CD4-positive, alpha-beta T cell treated with Interleukin-2 at 100 ng/mL for 4 hours (primary cell): ENCODE measurements at places on chromosomes 2 and 18.

DNA sequence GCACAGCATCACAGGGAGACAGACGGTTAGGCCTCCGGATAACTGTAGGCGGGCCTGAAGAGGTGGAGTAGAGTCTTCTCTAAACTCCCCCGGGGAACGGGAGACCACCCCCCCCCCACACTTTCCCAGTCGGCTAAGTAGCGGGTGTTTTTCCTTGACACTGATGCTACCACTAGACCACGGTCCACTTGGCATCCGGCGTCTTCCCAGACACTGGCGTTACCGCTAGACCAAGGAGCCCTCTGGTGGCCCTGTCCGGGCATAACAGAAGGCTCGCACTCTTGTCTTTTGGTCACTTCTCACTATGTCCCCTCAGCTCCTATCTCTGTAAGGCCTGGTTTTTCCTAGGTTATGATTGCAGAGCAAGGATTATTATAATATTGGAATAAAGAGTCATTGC is 25.7 kb upstream of the NCL start:
- DNase-seq = peak; percentile 22

GRCh38 chr2:109208071-109208950 is 79.3 kb downstream of the SH3RF3 start:
- DNase-seq = no peak

DNA sequence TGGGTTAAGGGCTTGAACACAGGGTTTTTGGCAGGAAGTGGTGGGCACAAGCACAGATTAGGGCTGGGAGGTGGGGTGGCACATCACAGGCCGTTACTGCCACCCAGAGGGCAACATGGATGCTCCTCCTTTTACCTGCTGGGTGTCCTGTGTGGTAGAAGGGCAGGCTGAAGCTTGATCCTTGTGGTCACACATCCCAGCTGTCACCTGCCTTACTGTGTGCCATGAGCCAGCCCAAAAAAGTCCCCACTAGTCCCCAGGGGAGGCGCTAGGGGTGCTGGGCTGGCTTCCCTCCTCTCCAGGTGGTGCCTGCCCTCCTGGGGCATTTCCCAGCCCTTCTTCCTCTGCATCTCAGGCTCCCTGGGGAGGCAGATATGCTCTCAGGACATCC is 50.5 kb upstream of the ALPP start:
- DNase-seq = no peak

GRCh38 chr18:58512648-58513588 is 116.0 kb downstream of the ALPK2 start:
- no peak for DNase-seq

DNA sequence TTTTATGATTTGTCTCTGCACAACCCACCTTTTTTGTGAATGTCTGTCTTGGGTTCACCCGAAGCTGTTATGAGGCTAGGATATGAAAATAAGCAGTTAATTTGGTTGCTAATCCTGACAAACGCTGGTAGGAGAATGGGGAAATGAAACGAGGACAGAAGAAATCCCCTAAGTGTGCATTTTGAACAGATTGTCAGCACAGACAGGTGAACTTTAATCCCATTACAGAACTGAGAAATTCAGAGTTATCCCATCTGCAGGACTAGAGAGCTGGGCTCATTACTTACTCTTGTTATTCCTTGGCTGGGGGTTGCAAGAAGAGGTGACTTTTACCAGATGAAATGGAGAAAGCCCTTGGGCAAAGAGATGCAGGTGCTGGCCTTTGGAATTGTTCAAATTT is 123.3 kb upstream of the NYAP2 start:
- no peak for DNase-seq

DNA sequence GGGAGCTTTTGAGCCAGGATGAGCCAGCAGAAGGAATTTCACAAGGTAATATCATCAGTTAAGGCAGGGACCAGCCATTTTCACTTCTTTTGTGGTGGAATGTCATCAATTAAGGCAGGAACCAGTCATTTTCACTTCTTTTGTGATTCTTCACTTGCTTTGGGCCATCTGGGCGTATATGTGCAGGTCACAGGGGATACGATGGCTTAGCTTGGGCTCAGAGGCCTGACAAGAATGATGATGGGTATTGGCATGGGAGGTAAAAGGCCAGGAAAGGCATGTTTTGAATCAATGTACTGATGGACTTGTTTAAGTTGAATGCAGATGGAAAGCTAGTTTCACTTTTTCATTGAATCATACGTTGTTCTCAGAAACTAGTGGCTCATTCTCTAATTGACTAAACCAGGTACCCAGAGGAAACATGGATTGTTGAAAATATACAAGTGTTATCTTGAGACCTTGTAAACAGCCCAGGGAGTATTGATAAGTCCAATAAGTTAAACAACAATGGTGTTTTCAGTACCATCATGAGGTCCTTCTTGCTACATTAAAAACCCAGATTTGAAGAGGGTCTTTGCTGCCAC is 1672.5 kb upstream of the DDX18 start:
- no peak for DNase-seq

- no peak for DNase-seq
Measured at GRCh38 chr2:18610090-18610489, 20.7 kb upstream of the NT5C1B start.

DNA sequence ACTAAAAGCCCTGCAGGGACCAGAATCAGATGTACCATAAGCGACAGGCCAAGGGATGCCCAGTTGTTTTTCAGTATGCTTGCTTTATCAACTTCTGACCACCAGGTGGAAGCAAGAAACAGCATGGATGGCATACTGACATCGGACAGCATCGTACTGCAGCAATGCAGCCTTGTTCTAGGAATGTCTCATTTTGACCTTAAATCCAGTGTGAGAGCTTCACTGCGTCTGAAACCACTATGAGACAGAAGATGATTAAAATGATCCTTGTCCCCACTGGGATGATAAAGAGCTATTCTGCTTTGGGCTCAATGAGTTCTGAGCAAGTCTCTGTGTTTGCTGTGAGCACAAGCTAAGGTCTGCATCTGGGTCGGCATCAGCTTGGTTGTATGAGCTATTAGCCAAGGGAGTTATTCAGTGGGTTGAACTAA is 54.3 kb downstream of the CDK15 start:
- DNase-seq = peak; percentile 59

GRCh38 chr18:25075331-25075730 is 276.6 kb downstream of the ZNF521 start:
- DNase-seq = no peak

DNA sequence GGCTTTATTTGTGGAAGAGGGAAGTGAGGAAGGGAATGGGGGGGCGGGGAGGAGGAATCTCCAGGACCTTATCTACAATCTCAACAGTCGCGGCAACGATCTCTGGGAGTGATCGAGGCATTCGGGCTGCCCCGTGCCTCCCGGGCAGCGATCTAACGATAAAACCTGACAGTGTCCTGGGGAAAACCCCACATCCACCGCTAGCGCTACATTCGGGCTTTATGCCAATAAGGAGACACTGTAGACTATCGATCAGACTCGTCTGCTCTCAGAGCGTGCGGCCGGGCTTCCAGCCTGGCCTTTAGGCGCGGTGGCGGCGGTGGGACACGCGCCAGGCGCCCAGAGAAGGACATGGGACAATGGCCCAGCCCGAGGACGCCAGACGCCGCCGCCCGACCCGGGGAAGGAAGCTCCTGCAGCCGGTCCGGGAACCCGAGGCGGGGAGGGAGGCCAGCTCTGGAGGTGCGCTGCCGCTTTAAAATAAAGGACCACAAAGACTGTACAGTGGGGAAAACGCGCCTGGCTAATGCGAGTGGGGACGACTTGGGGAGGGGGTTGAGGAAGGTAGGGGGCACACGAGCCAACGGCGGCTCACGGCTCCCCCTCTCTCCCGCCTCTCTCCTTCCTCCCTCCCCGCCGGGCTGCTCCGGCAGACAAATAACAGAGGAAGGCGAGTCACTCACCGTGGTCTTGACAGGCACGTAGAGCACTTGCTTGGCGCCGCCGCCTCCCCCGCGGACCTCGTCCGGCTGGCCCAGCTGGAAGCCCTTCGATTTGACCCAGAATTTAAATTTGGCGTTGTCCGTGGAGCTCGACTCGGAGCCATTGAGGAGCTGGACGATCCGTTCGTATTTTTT is 2.2 kb downstream of the NOL4 start:
- DNase-seq = no peak
